Activated CD4-positive, alpha-beta memory T cell treated with anti-CD3 and anti-CD28 coated beads for 36 hours (primary cell): ENCODE measurements at places on chromosomes 3 and 15.

DNA sequence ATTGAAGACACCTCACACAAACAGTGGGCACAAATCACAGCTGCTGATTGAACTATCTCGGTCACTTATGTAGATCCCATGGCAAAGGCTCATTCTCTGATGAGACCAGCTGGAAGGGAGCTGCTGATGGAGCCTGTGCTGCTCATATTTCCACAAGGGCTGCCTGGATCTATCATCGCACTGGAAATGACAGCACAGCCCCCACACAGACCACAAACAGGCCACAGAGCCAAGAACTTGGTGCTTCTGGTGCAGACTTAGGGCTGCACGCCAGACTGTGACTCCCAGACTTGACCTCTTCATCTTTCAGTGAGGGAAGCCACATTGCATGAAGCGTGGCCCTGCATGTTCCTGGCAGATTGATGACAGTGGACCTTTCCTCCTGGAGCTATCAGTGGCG is 197.6 kb downstream of the MINAR1 start:
- no peak for DNase-seq

DNA sequence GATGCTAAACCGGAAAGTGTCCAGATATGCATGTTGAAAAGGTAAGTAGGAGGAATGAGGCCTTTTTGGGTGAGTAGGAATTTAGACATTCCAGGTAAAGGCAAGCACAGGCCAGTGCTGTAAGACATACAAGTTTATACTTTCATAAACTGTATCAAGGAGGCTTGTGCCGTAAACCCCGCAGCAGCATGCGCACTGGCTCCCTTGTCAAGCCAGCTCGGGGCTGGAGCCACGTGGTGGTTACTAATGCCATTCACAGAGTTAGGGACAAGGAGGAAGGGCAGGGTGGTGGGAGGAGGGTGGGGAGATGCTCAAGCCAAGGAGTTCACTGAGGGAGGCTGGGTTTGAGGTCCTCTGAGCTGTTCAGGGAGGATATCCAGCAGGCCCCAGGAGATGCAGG is 35.8 kb downstream of the PLD1 start:
- DNase-seq: no peak

DNA sequence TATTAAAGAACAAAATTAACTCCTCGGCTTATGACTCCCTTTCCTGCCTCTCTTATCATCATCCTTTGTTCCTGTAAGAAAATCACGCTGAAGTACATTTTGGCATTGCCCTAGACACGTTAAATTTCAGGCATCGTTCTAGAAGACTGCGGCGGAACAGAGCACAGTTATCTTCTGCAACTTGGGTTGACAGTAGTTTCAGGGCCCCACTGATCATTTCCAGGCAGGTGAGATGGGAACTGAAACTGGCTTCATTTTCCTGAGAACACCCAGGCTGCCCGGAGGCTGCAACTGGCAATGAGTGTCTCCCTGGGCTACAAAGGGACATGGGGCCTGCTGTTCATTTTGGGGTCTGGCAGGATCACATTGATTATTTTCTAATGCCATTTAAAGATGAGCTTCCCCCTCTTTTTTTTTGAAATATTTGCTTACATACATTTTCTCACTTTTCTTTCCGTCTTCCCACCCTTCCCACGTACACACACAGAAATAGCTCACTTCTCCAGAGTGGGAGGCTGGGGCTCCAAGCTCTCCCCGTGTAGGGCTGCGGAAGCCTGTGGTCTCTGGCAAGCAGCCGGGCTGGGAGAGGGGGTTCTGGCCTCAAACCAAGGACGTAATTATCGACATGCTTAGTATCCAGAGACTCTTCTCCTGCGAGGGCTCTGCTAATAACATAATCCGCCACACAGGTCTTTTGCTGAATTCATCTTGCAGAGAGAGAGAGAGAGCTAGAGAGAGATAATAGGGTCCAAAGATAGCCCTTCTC is 267.4 kb downstream of the ABHD5 start:
- no peak for DNase-seq

DNA sequence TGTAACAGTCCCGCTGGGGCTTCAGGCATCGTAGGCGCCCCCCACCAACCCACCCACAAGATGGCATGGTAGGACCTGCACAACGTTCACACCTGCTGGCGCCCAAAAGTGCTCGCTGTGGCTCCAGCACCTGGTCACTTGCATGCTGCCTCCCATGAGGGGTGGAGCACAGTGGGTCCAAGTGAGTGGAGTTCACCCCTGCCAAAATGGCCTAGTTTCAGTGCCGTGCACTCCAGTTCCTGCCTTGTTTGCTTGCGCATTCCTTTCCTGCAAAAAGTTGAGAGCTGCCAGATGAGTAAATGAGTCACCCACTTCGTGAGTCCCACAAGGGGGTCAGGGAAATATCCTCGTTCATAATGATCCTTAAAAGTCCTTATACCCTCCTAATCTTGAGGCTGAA is 788.7 kb upstream of the DPPA4 start:
- DNase-seq: no peak

DNA sequence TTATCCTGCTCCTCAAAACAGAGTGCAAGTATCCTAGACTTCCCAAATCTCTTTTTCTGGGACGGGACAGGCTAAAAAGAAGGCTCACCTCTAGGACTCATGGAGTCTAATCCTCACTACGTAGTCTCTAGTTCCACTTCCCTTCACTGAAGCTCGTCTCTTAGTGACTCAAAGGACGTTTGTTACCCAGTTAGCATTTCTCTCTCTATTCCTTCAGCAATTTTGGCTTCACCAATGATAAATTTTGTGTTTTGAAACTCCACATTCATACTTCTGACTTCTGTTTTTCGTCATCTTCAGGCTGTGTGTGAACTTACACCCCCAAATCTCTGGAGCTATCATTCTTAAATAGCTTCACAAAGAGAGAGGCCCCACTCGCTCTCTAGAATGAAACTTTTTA is 627.1 kb downstream of the NAALADL2 start:
- no peak for DNase-seq

DNA sequence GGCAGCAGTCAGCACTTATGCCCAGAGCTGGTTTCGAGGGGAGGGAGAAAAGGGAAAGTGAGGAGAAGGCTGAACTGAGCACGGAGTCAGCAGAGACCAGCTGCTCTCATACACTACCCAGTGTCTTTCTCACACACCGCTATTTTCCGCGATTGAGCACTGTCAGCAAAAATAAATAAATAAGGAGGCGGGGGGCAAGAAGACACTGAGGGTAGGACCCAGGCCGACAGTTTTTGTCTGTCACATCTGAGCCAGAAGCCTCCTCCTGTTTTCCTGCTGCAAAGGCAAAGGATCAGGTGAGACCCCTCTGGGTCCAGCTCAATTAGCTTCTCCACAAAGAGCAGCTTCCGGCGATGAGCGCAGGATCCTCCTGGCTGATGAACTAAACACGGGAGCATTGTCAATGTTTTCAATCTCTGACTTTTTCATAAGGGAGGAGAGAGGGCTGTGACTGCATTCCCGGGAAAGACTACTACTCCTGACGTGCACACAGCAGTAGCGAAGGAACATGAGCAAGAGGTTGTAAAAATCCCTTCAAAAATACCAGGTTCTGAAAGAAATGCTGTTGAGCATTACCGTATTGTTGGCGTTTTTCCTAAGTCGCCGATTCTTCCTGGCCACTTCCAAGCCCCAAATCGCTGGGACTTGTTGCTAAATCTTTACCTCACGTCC is 1.3 kb downstream of the FRMD5 start:
- no peak for DNase-seq

GRCh38 chr3:179796421-179796820 is 143.6 kb downstream of the USP13 start:
- no peak for DNase-seq

GRCh38 chr15:27767918-27768640 is 331.0 kb downstream of the OCA2 start:
- DNase-seq: no peak

DNA sequence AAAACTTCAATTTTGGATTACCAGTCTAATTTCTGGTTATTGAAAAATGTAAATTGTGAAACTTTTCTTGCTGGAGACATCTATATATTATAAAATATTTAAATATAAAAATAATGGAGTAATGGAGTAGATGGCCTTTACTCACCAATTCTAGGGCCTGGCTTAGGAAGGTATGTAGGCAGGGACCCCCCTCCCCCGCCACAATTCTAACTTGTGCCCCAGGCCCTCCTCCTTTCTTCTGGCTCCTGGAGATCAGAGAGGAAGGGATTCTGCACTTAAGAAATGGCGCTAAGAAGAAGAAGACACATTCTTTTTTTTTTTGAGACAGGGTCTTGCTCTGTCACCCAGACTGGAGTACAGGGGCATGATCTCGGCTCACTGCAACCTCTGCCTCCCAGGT is 49.5 kb downstream of the CGNL1 start:
- no peak for DNase-seq

- no peak for DNase-seq
Observed at GRCh38 chr3:73475175-73475574, 149.6 kb downstream of the PDZRN3 start.

GRCh38 chr15:67366904-67367303 is 112.3 kb downstream of the IQCH start:
- peak; percentile 10 for DNase-seq

DNA sequence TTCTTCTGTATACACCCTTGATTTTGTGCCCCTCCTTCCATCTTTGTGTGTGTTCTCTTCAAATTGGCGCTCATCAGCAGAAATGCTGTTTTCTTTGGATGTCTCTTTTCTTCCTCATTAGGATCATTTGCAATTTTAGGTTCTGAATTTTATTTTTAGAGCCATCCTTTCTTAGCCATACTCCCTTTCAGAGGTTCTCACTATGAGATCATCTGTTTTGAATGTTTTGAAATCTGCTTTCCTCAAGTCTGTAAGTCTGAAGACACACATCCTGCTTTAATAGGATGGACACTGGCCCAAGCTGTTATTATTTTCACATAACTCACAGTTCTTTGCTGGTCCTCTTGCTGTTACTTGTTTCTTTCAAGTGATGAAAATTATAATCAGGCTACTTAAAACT is 124.8 kb downstream of the BDH1 start:
- no peak for DNase-seq

- no peak for DNase-seq
Observed at GRCh38 chr3:141538568-141539240, 51.9 kb downstream of the RASA2 start.

DNA sequence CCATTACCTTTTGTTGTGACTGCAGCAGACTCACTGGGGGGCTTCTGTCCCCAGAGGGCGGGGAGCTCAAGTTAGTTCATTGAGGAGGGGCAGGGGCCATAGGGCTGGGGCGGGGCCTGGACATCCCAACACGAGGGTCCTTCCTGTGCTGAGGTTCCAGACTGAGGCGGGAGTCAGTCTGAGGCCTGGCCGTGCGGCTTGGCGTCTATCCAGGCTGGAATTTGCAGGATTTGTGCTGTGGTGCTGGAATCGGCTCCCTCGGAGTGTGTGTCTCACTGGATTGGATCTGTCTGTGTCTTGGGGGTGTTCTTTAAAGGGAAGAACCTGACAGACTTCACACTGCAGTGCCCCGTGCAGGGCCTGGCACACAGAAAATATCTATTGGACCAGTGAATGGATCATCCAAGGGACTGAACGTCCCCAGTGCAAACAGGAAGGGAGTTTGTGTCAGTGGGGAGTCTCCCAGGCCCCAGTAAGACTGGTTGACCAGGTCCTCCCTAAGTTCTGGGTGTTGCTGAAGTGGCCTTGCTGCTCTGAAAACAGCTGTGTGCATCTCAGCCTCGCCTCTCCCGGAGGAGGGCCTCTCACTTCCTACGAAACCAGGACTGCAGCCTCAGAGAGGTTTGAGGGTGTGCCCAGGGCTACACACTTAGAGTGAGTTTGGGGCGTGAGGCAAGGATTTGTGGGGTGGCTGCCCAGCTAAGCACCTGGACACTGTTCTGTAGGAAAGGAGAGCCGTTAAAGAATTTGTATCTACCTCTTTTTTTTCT is 26.1 kb downstream of the GOLGA6L2 start:
- DNase-seq: no peak
